Activated CD8-positive, alpha-beta T cell treated with anti-CD3 and anti-CD28 coated beads, Interleukin-2, amount 10 ng/mL, durations not matched to agents 7 days and 5 days (primary cell): ENCODE measurements at places on chromosomes 12 and 14. TPM values are rescaled to one million over a fixed set of nuclear protein-coding genes. Genes with fewer than 3 reads are reported as not detected.

The HOXC4 gene
- 1.1 TPM for total RNA-seq

The KRT85 gene
- total RNA-seq, result not detected

The CCDC196 gene
- not detected for total RNA-seq

The HOXC6 gene
- total RNA-seq, result not detected

The SLC39A5 gene
- total RNA-seq, result not detected

The PFDN5 gene
- 307 TPM for total RNA-seq

The B3GNT4 gene
- 1.4 TPM for total RNA-seq

The CCDC175 gene
- total RNA-seq, result not detected

The GPRC5D gene
- not detected for total RNA-seq

The TSHR gene
- not detected for total RNA-seq

The LGR5 gene
- total RNA-seq, result not detected

The TMEM179 gene
- not detected for total RNA-seq

The INHBE gene
- not detected for total RNA-seq
